Left cardiac atrium (tissue), 4 donors: ENCODE measurements at places on chromosomes 6 and 20. TPM values are rescaled to one million over a fixed set of nuclear protein-coding genes. Genes with fewer than 3 reads are reported as not detected.

DNA sequence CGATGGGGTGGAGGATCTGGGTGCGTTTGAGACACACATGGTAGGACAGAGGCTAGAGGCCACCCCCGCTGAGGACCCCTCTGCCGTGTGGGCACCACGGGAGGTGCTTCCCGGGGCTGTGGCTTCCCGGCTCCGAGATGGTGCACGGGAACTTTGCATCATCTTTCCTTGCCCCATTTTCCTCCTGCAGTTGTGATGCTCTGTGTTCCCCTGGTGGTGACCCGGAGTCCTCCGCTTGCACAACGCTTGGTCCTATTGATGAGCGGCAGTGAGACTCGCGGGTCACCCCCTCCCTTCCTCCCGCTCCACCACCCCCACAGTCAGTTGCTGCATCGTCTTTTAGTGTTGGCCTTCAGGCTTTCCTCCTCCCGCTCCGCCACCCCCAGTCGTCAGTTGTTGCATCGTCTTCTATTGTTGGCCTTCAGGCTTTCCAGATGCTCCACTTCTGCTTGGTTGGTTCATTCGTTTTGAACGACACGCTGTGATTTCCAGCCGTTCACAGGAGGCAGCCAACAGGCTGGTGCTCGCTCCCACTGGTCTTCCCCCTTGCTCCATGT, 37.3 kb downstream of the PYGB start:
- DNase-seq = peak; percentile 9

Gene KAT14
- 10.0 TPM for total RNA-seq

DNA sequence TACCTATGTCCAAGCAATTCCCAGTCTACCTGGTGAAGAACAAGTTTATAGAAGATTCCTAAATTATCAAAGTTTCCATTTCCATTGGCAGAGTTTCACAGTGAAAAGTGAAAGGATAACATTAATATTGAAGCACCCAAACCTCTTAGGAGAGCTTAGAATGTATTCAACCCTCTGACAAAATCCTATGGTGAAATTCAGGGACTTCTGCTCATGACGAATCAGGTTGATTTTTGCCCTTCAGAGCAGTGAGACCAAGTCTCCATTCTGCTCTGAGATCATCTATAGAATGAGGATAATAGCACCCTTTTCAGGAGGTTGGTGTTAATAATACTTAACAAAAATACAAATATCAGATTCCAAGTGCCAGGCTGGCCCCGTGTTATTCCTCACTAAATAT, 15.5 kb downstream of the SERPINB1 start:
- DNase-seq = no peak

DNA sequence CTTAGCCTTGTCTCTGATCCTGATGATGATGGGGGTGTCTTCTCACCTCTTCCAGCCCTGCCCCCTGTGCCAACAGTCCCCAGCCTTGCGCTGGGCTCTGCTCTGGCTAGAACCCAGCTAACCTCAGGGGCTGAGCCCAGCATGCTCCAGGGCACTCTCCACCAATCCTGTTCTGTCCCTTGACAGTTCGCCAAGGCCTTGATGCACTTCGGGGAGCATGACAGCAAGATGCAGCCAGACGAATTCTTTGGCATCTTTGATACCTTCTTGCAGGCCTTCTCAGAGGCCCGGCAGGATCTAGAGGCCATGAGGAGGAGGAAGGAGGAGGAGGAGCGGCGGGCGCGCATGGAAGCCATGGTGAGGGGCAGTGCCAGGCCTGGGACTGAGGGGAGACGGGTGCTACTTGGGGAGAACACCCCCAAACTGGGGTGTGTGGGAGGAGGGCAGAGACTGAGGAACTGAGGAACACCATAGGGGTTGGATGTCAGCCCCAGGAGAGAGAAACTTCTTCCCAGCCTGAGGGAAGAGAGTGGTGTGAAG, 33.1 kb downstream of the MOCS1 start:
- DNase-seq = no peak

GRCh38 chr20:50248104-50248641, 57.5 kb downstream of the CEBPB start:
- DNase-seq = no peak

- DNase-seq = peak; percentile 64
Observed at GRCh38 chr6:159692303-159693127, 526 bp downstream of the SOD2 start.

DNA sequence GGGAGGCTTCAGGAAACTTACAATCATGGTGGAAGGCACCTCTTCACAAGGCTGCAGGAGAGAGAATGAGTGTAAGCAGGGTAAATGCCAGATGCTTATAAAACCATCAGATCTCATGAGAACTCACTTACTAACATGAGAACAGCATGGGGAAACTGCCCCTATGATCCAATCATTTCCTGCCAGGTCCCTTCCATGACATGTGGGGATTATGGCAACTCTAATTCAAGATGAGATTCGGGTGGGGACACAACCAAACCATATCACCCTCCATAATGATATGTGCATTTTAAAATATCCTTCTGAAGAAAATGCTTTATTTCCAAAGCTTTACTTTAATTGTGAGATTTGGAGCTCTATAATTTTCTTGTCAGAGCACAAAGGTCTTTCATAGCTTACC, 154.1 kb upstream of the CENPW start:
- DNase-seq = no peak

GRCh38 chr6:56677559-56677958, 34.9 kb upstream of the DST start:
- DNase-seq = no peak

Gene FOXP4
- total RNA-seq = 15.6 TPM

Gene OR2J3
- not detected for total RNA-seq

DNA sequence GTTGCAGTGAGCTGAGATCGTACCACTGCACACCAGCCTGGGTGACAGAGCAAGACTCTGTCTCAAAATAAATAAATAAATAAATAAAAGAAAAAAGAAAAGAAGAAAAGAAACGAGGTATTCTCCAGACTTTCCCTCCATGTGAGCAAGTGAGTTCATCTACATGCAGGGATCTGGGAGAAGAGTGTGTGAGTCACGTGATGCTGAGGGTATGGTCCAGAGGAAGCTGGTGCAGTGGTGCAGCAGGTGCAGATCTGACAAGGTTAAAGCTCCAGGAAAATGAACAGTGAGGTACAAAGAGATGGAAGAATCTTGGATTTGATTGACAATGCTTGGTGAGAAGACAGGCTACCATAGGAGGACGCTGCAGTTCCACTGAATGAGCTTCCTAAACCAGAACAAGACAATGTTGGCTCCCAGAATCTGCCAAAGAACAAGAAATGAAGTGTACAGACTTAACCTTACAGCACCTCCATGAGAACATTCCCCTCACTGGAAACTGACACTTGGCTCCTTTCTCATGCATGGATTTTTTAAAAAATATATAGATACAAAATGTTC, 79.5 kb upstream of the BTBD3 start:
- no peak for DNase-seq

DNA sequence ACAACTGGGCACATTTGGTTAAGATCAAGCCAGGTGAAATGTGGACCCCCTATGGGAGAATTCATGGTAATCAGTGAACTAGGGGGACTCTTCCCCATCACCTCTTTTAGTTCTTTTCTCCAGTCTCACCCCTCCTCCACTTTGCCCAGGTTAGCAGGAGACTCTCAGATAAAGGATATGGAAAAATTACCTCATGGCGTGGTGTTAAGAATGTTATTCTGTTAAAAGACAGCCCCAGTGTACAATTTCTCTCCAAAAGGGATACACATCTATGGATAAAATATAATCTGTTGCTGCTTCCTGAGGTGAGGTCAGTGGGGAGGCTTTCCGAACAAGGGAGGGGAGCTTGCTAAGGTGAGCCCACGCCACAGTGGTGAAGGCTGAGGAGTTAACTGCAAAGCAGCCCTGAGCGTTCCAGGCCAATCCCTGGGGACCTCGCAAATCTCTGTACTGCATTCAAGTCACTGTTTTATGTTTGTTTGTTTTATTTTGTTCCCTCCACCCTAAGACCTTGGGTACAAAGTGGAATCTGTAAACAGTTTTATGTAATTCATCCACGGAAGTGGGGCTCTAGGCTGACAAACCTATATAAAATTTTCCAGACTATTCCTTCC, 52.0 kb downstream of the ADGRF1 start:
- peak; percentile 48 for DNase-seq

- no peak for DNase-seq
Observed at GRCh38 chr20:14444106-14444505, 106.7 kb upstream of the FLRT3 start.

DNA sequence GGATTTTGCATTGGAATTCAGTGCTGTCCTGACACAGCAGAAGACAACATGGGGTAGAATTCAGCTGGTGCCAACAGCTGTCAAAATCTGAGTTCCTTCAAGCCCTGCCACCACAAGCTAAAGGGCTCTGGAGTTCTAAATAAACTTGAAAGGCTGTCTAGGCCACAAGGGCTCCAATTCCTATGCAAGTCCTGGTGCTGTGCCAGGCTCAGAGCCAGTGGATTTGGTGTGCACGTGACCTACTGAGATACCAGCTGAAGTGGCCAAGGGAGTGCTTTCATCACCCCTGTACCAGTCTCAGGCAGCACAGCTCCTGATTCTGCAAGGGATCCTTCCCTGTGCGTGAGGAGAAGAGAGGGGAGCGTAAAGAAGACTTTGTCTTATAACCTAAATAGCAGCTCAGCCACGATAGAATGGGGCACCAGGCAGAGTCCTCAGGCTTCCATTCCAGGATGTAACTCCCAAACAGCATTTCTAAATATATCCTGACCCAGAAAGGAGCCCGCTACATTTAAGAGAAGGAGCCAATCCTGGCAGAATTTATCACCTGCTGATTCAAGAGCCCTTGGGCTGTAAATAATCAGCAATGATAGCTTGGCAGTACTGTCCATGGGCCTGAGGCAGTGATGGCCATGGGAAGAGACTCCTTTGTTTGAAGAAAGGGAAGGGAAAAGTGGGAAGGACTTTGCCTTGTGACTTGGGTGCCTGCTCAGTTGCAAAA, 881.2 kb upstream of the EPHA7 start:
- peak; percentile 70 for DNase-seq

DNA sequence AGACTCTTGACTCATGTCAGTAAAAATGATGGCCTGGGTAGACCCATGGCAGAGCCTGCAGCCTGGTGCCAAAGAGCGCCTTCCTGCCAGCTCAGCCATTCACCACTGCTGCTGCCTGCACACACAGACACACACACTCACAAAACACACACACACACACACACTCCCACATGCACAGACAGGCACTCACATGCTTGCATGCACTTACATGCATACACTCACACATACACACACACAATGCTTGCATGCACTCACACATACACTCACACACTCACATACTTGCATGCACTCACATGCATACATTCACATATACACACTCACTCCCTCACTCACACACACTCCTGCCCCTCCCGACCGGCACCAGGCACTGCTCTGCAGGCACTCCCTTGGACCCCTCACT, 18.0 kb upstream of the SYNDIG1 start:
- DNase-seq = no peak

GRCh38 chr20:58192567-58192966, 35.9 kb downstream of the ANKRD60 start:
- no peak for DNase-seq

Gene MYO6
- 10.0 TPM for total RNA-seq

Gene PLEKHG1
- total RNA-seq = 25.1 TPM
